B cell (primary cell): ENCODE measurements at places on chromosomes 12 and 14. TPM values are rescaled to one million over a fixed set of nuclear protein-coding genes. Genes with fewer than 3 reads are reported as not detected.

- DNase-seq = no peak
Measured at GRCh38 chr12:64918801-64919200, 94.4 kb downstream of the TBC1D30 start.

- no peak for DNase-seq
Measured at GRCh38 chr12:83183132-83183531, 496.4 kb downstream of the TMTC2 start.

- peak; percentile 47 for DNase-seq
Measured at GRCh38 chr14:60651796-60652673, 2.8 kb upstream of the SIX1 start.

FGF23 gene
- total RNA-seq = not detected in 2 replicates

P2RX2 gene
- total RNA-seq = not detected in 2 replicates

DNA sequence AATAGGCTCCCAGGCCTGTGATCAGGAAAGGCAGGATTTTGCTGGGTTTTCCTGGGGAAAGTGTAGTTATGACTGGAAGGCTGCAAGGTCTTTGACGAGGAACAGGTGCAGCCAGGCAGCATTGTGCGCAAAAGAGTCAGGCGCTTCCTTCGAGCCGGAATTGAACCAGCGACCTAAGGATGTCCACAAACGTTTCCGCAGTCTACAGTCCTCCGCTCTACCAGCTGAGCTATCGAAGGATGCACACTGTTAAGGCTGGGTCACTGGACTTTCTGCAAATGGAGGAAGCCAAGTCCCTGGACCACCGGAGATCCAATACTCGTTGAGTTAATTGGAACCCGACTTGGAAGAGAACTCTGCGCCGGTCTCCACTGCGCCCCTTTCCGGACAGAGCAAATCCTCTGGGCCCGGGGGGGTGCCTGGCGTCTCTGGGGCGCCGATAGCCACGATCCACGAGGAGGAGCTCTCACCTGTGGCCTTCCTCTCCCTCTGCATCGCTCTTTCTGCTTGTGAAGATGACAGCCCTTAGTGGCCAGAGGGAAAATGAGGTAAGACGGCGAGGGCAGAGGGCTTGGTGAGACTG is 18.4 kb upstream of the OR6S1 start:
- DNase-seq = no peak

- no peak for DNase-seq
Measured at GRCh38 chr14:65650826-65651225, 238.3 kb downstream of the FUT8 start.

DNA sequence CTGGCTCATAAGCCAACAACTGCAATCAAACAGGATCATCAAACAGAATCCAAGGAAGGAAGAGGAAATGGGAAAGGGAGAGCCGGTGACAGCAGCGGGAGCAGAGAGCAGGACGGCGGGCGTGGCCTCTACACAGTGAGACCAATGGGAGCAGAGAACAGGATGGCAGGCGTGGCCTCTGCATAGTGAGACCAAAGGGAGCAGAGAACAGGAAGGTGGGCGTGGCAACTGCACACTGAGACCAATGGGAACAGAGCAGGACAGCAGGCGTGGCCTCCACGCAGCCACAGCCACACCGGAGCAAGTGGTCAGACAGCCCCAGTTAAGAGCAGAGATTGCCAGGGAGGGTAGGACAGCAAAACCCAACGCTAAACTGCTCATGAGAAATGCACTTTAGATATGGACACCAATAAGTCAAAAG is 16.4 kb downstream of the LRCOL1 start:
- no peak for DNase-seq

GRCh38 chr12:121444842-121445202 is 44.9 kb downstream of the RNF34 start:
- DNase-seq = no peak

DNA sequence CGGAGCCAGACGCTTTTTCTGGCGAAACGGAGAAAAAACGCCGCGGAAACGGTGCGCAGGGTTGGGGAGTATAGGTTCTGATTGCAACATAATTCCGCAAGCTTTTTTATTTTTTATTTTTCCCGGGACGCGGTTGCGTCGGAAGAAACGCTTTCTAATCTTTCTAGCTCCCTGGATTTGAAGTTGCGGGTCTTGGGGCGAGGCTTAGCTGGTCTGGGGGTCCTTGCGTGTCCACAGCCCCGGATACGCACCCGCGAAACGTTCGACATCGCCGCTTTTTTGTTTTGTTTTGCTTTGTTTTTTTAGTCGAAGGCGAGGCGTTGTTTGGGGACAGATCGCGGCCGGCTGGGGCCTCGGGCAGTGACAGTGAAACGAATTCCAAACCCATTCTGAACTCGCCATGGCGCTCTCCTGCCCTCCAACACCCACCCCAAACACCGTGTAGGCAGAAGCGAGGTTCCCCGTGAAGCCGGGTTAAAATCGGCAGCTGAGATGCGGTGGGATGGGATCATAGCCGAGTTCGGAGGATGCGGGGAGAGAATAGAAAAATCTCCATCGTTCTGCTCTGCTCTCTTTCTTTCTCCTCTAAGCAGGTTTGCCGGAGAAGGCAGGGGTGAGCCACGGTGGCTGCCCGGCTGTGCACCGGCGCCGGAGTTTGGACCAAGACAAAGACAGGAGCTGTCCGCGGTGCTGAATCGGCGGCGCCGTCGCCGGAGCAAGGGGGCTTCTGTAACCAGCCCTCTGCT is 8.1 kb upstream of the LHX5 start:
- DNase-seq = peak; percentile 45

- DNase-seq = no peak
Measured at GRCh38 chr14:102586420-102587104, 5.9 kb upstream of the RCOR1 start.

GRCh38 chr12:103494051-103494733 is 1.6 kb downstream of the C12orf42 start:
- no peak for DNase-seq

DNA sequence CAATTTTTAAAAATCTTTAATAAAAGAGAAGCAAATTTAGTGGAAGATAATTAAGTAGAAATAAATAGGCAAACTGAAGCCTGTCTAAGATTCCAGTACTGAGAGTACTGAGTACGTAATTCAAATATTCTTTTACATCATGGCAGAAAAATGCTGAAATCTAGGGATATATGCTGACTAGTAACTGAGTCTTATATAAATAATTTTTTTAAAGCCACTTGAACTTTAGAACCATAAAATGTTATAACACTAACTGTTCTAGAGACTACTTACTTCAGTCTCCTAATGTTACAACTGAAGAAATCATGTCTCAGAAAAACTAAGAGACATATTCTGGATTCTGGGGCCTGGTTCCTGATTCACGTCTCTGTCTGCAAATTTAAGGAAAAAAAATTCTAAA is 230.6 kb upstream of the PLEKHG7 start:
- no peak for DNase-seq

DNA sequence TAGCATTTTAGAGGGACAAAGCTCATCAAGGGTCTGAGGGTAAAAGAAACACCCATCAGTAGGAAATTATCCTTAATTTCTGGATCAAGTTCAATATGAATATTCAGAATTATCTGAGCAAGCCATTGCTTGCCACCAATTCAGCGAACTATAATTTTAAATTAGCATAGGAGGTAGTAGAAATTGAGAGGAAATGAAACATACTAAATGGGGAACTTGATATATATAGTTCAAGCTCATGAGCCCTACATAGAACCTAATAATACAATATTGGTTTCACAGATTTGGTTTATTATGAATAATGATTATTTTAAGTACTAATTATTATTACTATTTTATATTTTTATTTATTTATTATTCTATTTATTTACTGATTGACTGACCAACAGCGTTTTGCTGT is 42.1 kb upstream of the GXYLT1 start:
- peak; percentile 42 for DNase-seq

DHRS2 gene
- total RNA-seq = not detected in 2 replicates

DNA sequence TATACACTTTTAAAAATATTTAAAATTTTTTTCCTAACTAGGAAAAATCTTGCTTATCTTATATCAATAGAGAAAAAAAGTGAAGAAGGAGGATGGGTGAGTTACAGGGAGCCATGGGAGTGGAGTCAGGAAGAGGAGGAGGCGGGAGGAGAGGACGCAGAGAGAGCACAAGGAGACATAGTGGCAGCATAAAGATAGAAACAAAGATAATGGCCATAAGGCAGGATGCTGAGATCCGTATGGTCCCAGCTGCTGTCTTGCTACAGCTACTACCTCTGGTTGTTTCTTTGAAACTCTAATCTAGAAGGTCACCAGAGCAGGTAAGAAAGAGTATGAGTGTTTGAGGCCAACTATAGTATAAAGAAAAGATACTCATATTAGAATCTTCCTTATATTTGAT is 2.6 kb upstream of the SOX5 start:
- DNase-seq = no peak

- no peak for DNase-seq
Measured at GRCh38 chr14:104966261-104966865, 11.8 kb downstream of the AHNAK2 start.

- DNase-seq = no peak
Measured at GRCh38 chr12:124635316-124635715, 67.9 kb upstream of the NCOR2 start.

DNA sequence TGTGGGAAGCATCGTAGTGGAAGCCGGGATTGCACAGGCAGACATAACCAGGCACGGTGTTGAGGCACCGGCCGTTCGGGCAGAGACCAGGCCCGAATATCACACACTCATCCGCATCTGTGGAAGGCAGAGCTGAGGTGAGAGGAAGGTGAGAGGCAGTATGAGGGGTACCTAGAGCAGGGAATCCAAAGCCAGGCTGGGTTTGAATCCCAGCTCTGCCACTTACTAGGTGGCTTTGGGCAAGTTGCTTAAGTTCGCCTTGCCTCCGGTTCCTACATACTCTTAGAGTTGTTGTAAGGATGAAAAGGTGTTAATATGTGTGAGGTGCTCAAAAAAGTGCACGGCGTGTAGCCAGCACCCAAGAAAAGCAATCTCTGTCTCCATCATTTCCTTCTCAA is 10.4 kb downstream of the ISCA2 start:
- no peak for DNase-seq

GRCh38 chr14:62443796-62444195 is 601.5 kb downstream of the KCNH5 start:
- DNase-seq = no peak

- no peak for DNase-seq
Measured at GRCh38 chr12:39275846-39276245, 167.1 kb downstream of the KIF21A start.

GZMB gene
- 1.1 and 1.5 TPM in 2 replicates for total RNA-seq

GRCh38 chr12:90069711-90070110 is 361.1 kb upstream of the ATP2B1 start:
- no peak for DNase-seq

GRCh38 chr14:96804895-96805294 is 7.7 kb downstream of the VRK1 start:
- no peak for DNase-seq

NANOG gene
- not detected in 2 replicates for total RNA-seq

GRCh38 chr12:96208801-96209549 is 14.8 kb downstream of the ELK3 start:
- peak; percentile 81 for DNase-seq

- DNase-seq = no peak
Measured at GRCh38 chr12:82758749-82759330, 72.1 kb downstream of the TMTC2 start.

DNA sequence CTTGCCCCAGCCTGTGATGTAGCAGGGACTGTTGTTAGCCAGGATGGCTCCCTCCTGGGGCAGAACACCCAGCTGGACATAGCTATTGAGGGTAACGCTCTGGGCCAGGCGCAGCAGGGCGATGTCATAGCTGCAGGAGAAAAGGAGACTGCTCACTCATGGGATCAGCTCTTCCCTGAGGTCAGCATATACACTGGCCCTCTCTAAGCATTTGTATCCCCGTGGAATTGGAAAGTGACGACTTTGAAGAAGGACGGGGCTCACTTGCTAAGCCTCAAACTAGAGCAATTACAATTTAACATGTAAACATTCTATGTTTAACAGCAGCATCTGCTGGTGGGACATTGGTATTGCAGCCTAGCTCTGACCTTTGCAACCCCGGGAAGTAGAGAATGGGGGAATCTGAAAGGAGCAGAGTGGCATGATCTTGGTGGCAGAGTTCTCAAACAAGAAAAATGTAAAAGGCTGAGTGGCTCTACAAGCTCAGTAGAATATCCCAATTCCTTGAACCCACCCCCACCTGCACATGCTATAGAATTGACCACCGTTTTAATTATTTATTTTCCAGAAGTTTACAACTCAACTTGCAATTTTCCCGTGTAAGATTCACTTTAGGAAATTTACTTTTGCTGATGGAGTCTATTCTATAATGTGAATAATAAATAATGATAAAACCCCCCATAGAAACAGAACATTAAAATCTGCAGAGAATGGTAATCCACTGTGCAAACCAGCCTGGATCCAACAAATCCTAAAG is 5.0 kb downstream of the CELA1 start:
- DNase-seq = peak; percentile 85

KRT81 gene
- not detected in 2 replicates for total RNA-seq

- DNase-seq = no peak
Measured at GRCh38 chr12:116078396-116078795, 199.1 kb downstream of the MED13L start.

GRCh38 chr14:92686411-92686899 is 62.0 kb downstream of the LGMN start:
- no peak for DNase-seq

GRCh38 chr12:66321435-66321834 is 19.1 kb downstream of the HELB start:
- DNase-seq = no peak

TMTC2 gene
- total RNA-seq = 2.6 and 3.2 TPM in 2 replicates

GRCh38 chr14:96084796-96085195 is 45.6 kb downstream of the C14orf132 start:
- DNase-seq = no peak

- no peak for DNase-seq
Measured at GRCh38 chr12:57724936-57725740, 13.4 kb downstream of the AGAP2 start.

DNA sequence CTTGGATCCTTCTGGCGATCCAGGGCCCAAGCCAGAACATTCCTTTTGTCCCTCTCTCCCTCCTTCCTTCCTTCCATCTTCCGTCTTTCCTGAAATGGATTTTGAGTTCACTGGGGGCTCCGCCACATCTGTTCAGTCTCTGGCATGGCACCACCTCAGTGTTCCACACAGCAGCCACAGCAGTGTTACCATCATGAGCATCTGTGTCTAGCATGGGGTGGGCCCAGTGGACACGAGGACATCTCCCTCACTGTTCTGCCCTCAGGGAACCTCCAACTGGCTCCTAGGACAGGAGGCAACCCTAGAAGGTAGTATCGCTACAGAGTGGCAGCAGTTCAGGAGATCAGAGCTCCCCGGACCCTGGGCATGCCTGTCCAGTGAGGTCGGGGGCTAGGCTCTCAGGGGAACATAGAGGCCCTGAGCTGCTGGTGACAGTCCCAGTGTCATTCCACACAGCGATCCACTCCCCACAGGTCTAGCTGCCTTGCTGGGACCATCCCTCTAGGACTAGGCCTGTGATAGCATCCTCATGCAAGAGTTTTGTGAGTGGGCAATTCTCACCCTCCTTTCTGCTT is 59.0 kb downstream of the GALNT16 start:
- no peak for DNase-seq
